Regular cardiac myocyte (primary cell): ENCODE measurements at places on chromosomes 16 and 17. TPM values are rescaled to one million over a fixed set of nuclear protein-coding genes. Genes with fewer than 3 reads are reported as not detected.

ZNF423 gene
- 3.9 and 5.8 TPM in 2 replicates for total RNA-seq

FOXJ1 gene
- not detected in 2 replicates for total RNA-seq

MYH1 gene
- not detected in 2 replicates for total RNA-seq

PPP1R27 gene
- 0.19 and 0.28 TPM in 2 replicates for total RNA-seq

IRX3 gene
- total RNA-seq, result 4.2 and 4.4 TPM in 2 replicates

SPEM1 gene
- total RNA-seq, result not detected in 2 replicates

RHBDL3 gene
- under 0.01 TPM in 1 of 2 replicates, not detected in the other for total RNA-seq

IRF8 gene
- 0.19 TPM in 1 of 2 replicates, not detected in the other for total RNA-seq

RAB11FIP4 gene
- total RNA-seq, result 0.19 and 0.28 TPM in 2 replicates

HS3ST4 gene
- not detected in 2 replicates for total RNA-seq

GPR179 gene
- total RNA-seq, result under 0.01 TPM in 1 of 2 replicates, not detected in the other

MYO15A gene
- under 0.01 and 0.56 TPM in 2 replicates for total RNA-seq

C16orf92 gene
- total RNA-seq, result not detected in 2 replicates

CEP295NL gene
- 1.3 and 1.4 TPM in 2 replicates for total RNA-seq

PRKCB gene
- total RNA-seq, result not detected in 2 replicates

ACSM2A gene
- total RNA-seq, result under 0.01 TPM in 1 of 2 replicates, not detected in the other

KRTAP1-1 gene
- total RNA-seq, result under 0.01 TPM in 1 of 2 replicates, not detected in the other

CDH5 gene
- 4.2 and 23.2 TPM in 2 replicates for total RNA-seq

LRRC37A2 gene
- 2.3 and 6.2 TPM in 2 replicates for total RNA-seq

ADAP2 gene
- 7.9 and 12.1 TPM in 2 replicates for total RNA-seq

CDH8 gene
- total RNA-seq, result 3.4 and 4.6 TPM in 2 replicates

SEPTIN1 gene
- not detected in 2 replicates for total RNA-seq

OTOP2 gene
- not detected in 2 replicates for total RNA-seq

HBA2 gene
- total RNA-seq, result not detected in 2 replicates

MYCBPAP gene
- 0.77 and 2.3 TPM in 2 replicates for total RNA-seq

PRR11 gene
- total RNA-seq, result 2.3 and 19.9 TPM in 2 replicates

DHRS7C gene
- not detected in 2 replicates for total RNA-seq

TMEM220 gene
- 1.1 and 2.5 TPM in 2 replicates for total RNA-seq
